ENCODE measurements at places on chromosomes 4 and X. TPM values are rescaled to one million over a fixed set of nuclear protein-coding genes. Genes with fewer than 3 reads are reported as not detected.

DNA sequence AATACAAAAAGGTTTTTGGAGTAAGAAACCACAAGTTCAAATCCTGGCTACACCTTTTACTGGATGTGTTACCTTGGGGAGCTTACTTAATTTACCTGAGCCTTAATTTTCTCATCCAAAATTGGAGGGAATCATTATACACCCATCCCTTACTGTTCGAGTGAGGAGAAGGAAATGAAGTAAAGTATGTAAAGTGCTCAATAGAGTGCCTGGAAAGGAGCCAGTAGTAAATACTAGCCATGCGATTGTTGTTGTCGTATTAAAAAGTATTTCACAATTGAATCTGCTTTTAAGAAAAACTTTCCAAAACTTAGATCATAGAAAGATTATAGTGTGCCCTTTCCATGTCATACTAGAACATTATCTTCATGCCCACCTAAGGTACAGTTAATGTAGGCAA is 124.5 kb downstream of the ATXN3L start:
- peaks cover 51% of the 10 kb centered on the region for H3K4me1 ChIP-seq
- no peak overlapping the region for H3K4me3 ChIP-seq
- H3K27ac ChIP-seq, result no peak overlapping the region
- no peaks in the 10 kb centered on the region for H3K27me3 ChIP-seq
- H3K36me3 ChIP-seq, result no peaks in the 10 kb centered on the region

Gene KLHL13
- total RNA-seq, result 0.95 TPM

Gene BOD1L1
- 25.3 TPM for total RNA-seq

- H3K27me3 ChIP-seq, result no peaks in the 10 kb centered on the region
- no peak overlapping the region for H3K4me3 ChIP-seq
- no peak for DNase-seq
- H3K36me3 ChIP-seq, result no peaks in the 10 kb centered on the region
- no peak overlapping the region for H3K27ac ChIP-seq
- no peaks in the 10 kb centered on the region for H3K4me1 ChIP-seq
Observed at GRCh38 chrX:16113978-16114565, 9.3 kb upstream of the GRPR start.

DNA sequence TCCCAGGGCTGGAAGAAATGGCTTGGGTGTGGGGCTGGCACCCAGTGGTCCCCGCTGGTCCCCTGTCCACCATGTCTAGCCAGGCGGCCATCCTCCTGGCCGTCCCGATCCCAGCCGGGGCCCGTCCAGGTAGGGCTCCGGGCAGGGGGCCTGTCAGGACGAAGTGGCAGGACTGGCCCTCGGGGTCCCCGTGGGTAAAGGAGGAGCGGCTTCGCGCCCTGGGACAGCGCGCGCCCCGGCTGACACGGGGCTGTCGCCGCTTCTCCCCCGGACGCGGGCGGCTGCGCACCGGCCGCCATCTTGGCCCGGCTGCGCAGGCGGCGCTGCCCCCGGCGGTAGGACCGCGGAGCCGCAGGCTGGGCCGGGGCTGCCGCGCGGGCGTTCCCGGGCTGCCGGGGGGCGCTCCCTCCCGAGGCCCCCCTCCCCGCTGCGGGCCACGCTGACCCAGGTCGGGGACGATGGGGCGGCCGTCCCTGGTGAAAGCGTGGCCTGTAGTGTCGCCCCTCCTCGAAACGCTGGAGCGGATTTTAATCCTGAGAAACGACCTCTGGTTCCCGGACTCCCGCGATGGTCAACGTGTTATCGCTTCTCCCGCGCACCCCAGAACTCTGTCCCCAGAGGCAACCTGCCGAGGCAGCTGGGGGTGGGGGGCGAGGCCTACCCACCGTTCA is 60.4 kb upstream of the BCOR start:
- no peaks in the 10 kb centered on the region for H3K4me1 ChIP-seq
- H3K4me3 ChIP-seq, result peak overlapping the region; percentile 54
- no peak overlapping the region for H3K27ac ChIP-seq
- DNase-seq, result peak; percentile 53

DNA sequence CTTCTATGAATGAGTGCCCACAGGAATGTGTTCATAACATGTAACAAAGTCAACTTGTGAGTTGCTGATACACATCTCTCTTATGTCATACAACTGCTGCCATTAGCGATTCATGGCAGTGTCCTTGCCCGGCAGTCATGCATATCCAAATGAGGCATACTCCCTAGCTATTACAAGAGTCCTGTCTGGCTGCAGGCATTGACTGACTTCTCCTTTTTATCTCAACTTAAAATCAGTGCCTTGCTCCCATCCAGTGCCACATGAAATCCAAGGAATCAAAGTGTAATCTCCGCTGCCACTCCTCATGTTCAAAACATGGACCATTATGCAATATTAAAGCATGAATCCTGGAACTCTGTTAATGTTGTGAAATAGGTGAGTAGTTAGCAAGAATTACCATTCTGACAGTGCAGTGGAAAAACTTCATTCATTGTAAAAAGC is 348.9 kb upstream of the FTHL17 start:
- H3K4me3 ChIP-seq, result no peak overlapping the region
- H3K36me3 ChIP-seq, result no peaks in the 10 kb centered on the region
- no peaks in the 10 kb centered on the region for H3K27me3 ChIP-seq

DNA sequence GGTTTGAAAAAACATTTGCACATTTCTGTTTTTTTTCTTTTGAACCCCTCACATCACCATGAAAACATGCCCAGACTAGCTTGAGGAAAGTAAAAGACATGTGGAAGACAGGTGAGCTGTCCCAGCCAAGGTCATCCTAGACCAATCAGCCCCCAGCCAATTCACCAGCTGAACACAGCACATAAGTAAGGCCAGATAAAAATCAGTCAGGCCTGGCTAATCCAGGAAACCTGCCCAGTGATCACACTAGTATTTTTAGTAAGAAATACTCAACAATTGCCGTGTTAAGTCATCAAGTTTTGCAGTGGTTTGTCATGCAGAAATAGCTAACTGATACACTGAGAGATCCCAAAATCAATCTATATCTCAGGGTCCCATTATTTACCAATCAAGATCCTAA is 4.4 kb upstream of the SMR3A start:
- H3K27ac ChIP-seq, result no peak overlapping the region
- H3K4me3 ChIP-seq, result no peak overlapping the region
- no peaks in the 10 kb centered on the region for H3K27me3 ChIP-seq
- H3K36me3 ChIP-seq, result no peaks in the 10 kb centered on the region

Gene GLRA2
- total RNA-seq, result not detected

Gene TEX11
- not detected for total RNA-seq

GRCh38 chrX:69493193-69493592 is 10.9 kb upstream of the NALF2 start:
- DNase-seq, result peak; percentile 69
- H3K27me3 ChIP-seq, result peaks cover 13% of the 10 kb centered on the region
- no peak overlapping the region for H3K27ac ChIP-seq
- peaks cover 11% of the 10 kb centered on the region for H3K4me1 ChIP-seq
- H3K36me3 ChIP-seq, result no peaks in the 10 kb centered on the region

GRCh38 chrX:154402622-154403127 is 4.5 kb downstream of the RPL10 start:
- no peak overlapping the region for H3K27ac ChIP-seq
- no peak overlapping the region for H3K4me3 ChIP-seq
- H3K4me1 ChIP-seq, result no peaks in the 10 kb centered on the region
- DNase-seq, result no peak
- peaks cover 16% of the 10 kb centered on the region for H3K27me3 ChIP-seq

Gene RBM3
- 218 TPM for total RNA-seq

DNA sequence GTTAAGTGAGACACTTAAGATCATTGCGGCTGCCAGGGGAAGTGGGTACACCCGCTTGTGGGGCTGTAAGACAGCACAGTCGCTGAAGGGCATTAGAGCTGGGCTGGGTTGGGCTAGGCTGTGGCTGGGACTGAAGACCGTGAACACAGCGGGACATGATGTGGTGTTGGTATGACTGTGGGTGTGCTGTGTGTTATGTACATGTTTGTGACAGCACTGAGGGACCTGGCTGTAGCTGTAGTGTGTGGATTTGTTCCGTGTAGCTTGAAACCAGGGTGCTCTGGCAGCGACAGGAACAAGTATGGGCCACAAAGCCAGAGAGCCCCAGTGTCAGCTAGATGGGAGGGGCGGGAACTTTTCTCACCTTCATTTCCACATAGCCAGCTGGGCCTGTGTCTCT is 82.1 kb downstream of the NHSL2 start:
- H3K36me3 ChIP-seq, result no peaks in the 10 kb centered on the region
- H3K27ac ChIP-seq, result no peak overlapping the region
- DNase-seq, result no peak
- H3K4me3 ChIP-seq, result no peak overlapping the region

Gene TNMD
- total RNA-seq, result not detected

DNA sequence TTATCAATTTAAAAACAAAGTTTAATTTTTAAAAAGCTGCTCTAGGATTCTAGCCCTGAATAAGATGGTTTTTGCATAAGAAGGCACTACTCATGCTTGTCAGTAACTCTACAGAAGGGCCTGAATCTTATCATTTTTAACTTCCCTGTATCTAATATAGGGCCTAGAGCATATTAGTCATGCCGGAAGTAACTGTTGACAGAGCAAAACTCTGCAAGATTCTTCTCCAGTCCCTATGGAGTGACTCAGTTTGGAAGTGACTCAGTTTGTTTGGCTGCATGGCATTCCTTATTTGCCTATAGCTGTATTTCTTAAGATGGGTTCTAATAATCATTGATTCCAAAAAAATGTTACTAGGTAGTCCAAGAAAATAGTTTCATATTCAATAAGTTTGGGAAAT is 431.8 kb upstream of the HTR2C start:
- no peaks in the 10 kb centered on the region for H3K36me3 ChIP-seq
- H3K4me3 ChIP-seq, result no peak overlapping the region
- no peak overlapping the region for H3K27ac ChIP-seq
- no peaks in the 10 kb centered on the region for H3K4me1 ChIP-seq
- no peak for DNase-seq

DNA sequence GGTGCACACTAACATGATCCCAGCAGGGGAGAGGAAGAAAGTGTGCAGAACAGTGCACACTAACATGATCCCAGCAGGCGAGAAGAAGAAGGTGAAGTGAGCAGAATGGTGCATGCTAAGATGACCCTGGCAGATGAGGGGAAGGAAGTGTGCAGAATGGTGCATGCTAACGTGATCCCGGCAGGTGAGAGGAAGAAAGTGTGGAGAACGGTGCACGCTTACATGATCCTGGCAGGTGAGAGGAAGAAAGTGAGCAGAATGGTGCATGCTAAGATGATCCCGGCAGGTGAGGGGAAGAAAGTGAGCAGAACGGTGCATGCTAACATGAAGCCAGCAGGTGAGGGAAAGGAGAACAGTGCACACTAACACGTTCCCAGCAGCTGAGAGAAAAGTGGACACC is 83.7 kb downstream of the ACOX3 start:
- no peaks in the 10 kb centered on the region for H3K27me3 ChIP-seq
- H3K4me3 ChIP-seq, result no peak overlapping the region
- peaks cover 21% of the 10 kb centered on the region for H3K4me1 ChIP-seq
- no peaks in the 10 kb centered on the region for H3K36me3 ChIP-seq
- no peak overlapping the region for H3K27ac ChIP-seq

Gene ADGRG2
- total RNA-seq, result 0.09 TPM

- DNase-seq, result peak; percentile 4
- peaks cover 8% of the 10 kb centered on the region for H3K4me1 ChIP-seq
- peaks cover 9% of the 10 kb centered on the region for H3K36me3 ChIP-seq
- H3K27me3 ChIP-seq, result peaks cover 12% of the 10 kb centered on the region
Observed at GRCh38 chrX:1283741-1284140, 15.1 kb downstream of the CSF2RA start.

- DNase-seq, result no peak
- no peaks in the 10 kb centered on the region for H3K36me3 ChIP-seq
- no peaks in the 10 kb centered on the region for H3K4me1 ChIP-seq
- H3K27me3 ChIP-seq, result peaks cover 48% of the 10 kb centered on the region
- no peak overlapping the region for H3K27ac ChIP-seq
Observed at GRCh38 chr4:1523033-1523432, 116.8 kb upstream of the NKX1-1 start.

- H3K27me3 ChIP-seq, result no peaks in the 10 kb centered on the region
- no peak for DNase-seq
- no peaks in the 10 kb centered on the region for H3K36me3 ChIP-seq
Observed at GRCh38 chr4:110823251-110823650, 200.4 kb upstream of the PITX2 start.

Gene SH3RF1
- total RNA-seq, result 70.1 TPM

Gene ABLIM2
- 1.0 TPM for total RNA-seq

GRCh38 chrX:69222103-69223090 is 57.1 kb upstream of the PJA1 start:
- no peak overlapping the region for H3K4me3 ChIP-seq
- DNase-seq, result peak; percentile 79
- no peaks in the 10 kb centered on the region for H3K4me1 ChIP-seq
- H3K27ac ChIP-seq, result no peak overlapping the region

Gene TRIM60
- not detected for total RNA-seq

DNA sequence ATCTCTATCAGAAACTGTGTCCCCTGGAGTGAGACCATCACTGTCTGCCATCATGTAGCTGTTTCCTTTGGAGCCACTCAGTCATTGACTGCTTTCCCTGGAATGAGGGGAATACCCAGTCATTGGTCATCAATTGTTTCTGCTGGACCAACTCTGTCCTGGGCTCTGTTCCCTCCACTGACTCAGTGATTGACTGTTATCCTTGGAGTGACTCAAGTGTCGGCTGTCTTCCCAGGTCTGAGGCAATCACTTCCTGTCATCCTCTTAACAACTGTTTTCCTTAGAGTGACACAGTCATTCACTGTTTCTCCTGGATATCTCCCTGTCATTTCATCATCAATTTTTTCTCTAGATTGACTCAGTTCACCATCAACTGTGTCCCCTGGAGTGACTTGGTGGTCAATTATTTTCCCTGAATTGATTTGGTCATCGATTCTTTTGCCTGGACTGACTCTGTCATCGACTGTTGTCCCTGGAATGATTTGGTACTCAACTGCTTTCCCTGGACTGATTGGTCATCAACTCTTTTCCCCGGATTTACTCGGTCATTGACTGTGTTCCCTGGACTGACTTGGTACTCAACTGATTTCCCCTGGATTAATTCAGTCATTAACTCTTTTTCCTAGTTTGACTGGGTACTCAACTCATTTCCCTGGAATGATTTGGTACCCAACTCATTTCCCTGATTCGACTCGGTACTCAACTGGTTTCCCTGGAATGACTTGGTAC is 327.9 kb upstream of the VCX start:
- H3K27me3 ChIP-seq, result no peaks in the 10 kb centered on the region
- no peak for DNase-seq
- H3K27ac ChIP-seq, result no peak overlapping the region
- H3K36me3 ChIP-seq, result no peaks in the 10 kb centered on the region
- no peaks in the 10 kb centered on the region for H3K4me1 ChIP-seq

- H3K27ac ChIP-seq, result no peak overlapping the region
- H3K4me1 ChIP-seq, result peaks cover 52% of the 10 kb centered on the region
- H3K36me3 ChIP-seq, result peaks cover 70% of the 10 kb centered on the region
- no peaks in the 10 kb centered on the region for H3K27me3 ChIP-seq
- H3K4me3 ChIP-seq, result peak overlapping the region; percentile 9
Observed at GRCh38 chr4:24570574-24571236, 13.6 kb downstream of the DHX15 start.

Gene CRMP1
- not detected for total RNA-seq

GRCh38 chr4:182339221-182339641 is 96.0 kb downstream of the TENM3 start:
- H3K4me1 ChIP-seq, result no peaks in the 10 kb centered on the region
- DNase-seq, result no peak
- no peaks in the 10 kb centered on the region for H3K27me3 ChIP-seq
- H3K36me3 ChIP-seq, result no peaks in the 10 kb centered on the region
- H3K27ac ChIP-seq, result no peak overlapping the region
- H3K4me3 ChIP-seq, result no peak overlapping the region

Gene WDR17
- 6.3 TPM for total RNA-seq

Data from Calu3 (cell line).